ENCODE measurements at places on chromosomes 2 and 18.

GRCh38 chr2:151728804-151729414 lies 5.4 kb downstream of the NEB start:
- DNase-seq, result peak; percentile 9

GRCh38 chr2:7639476-7639875 lies 722.3 kb downstream of the RNF144A start:
- no peak for DNase-seq

DNA sequence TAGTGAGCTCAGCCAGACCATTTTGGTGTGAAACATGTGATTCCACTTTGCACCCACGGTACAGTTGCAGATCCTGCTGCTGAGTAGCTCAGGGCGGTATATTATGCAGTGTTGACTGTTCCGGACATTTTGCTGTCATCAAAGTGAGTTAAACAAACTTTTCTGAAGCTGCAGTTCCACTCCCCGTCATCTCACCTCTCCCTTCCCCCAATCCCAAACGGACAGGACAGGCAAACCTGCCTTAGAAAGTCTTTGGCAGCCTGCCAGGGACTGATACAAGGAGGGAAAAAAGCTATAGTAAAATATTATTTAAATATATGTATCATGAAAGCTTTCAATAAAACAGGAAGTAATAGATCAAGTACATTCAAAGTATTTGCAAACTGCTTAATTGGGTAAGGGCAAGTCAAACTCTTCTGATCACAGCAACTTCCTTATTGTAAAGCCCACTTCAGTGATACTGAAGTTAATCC lies 35.5 kb upstream of the SP5 start:
- DNase-seq, result peak; percentile 33

DNA sequence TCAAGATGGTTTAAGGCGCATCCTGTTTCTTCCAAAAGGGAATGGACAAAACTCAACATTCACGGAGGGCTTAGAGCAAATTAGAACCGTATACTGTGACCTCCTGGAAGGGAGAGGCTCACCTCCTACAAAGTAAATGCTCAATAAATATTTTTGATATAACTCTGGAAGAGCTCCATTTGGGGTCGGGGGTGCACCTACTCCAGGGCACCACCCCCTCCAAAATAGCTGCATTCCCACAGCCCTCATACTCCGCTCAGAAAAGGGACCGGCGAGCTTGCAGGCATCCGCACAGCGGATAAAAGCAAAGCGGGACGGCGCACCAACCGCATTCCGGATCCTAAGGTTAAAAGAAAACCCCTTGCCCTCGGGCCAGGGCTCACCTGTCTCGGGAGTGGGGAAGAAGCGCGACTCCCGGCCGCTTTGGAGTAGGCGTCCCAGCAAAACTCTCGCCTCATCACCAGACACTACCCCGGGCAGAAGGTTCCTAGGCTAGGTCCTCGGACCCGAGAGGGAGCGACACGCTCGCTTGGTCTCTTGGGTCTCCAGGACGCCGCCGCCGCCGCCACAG lies 378 bp downstream of the WDPCP start:
- DNase-seq, result no peak

DNA sequence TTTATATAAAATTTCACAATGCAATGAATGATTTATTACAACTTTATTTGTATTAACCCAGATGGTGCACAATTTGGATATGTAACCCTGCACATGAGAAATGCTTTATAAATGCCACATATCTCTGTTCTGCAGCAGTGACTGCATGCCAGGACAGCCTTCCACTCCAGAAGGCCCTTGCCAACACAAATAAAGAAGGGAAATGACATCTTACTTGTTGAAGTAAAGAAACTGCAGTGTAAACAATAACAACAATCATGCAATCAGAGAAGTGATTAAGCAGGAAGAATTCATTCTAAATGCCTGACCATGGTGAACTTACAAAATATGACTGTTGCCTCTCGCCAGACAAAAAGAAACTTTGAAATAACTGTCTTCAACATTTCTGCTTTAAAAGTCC lies 129.9 kb upstream of the CHST9 start:
- DNase-seq, result peak; percentile 82

DNA sequence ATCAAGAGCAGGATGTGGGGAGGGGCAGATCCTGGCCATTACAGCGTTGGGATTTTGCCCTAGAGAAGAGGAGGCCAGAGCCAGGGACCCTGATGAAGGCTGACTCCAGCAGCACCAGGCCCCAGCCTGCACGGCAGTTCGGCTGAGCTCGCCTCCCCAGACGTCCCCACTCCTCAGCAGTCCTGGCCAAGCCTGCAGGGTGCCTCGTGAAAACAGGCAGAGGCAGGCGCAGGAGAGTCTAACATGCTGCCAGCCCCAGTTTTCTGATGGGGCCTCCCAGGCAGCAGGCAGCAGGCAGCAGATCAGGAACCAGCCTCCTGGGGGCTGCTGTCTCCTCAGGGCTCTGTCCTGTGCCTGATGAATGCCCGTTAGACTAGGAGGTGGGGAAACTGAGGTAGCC lies 19.7 kb upstream of the GLI2 start:
- DNase-seq, result no peak

DNA sequence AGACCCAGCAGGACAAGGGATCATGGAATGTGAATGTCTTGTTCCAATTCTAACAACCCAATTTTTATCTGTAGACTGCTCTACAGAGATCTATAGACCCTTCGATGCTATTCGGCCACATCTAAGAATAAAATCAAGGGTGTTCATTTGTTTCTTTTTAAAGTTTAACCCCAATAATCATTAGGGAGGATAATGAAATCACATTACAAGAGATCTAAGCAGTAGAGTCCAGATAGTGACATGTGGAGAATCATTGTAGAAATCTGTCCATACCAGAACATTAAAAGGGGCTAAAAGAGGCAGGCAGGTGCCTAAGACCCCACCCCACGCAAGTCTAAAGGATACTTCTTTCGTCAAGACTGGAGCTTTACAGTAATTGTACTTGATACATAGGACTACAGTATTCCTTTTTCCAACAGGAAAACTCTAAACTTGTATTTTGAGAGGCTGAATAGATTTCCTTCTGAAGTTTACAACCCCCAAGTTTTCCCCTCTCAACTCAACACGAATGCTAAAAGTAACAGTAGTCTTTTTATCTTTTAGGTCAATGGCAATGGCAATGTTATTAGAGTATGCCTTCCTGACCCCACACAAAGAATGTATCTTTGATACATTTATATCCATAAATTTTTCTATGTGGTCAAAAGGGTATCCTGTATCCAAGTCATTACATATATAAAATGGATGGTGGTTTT lies 183.7 kb downstream of the TCF4 start:
- no peak for DNase-seq

- DNase-seq, result no peak
Measured at GRCh38 chr2:229087267-229087666, 183.8 kb downstream of the PID1 start.

DNA sequence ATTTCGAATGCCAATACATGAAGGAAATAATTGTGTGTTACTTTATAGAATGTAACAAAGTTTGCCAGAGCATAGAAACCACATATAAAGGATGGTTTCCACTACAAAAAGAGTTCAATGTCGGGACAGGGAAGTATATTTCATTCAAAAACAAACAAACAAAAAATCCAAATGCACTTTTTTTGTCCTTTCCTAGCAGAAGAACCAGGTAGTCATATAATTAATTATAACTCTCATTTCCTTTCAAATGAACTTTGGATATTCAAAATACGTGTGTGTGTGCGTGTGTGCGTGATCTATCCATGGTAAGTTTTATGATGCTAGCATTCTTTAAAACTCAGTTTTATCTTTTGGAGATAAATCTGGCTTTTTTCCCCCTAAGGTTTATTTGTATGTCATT lies 8.3 kb downstream of the FN1 start:
- DNase-seq, result no peak

DNA sequence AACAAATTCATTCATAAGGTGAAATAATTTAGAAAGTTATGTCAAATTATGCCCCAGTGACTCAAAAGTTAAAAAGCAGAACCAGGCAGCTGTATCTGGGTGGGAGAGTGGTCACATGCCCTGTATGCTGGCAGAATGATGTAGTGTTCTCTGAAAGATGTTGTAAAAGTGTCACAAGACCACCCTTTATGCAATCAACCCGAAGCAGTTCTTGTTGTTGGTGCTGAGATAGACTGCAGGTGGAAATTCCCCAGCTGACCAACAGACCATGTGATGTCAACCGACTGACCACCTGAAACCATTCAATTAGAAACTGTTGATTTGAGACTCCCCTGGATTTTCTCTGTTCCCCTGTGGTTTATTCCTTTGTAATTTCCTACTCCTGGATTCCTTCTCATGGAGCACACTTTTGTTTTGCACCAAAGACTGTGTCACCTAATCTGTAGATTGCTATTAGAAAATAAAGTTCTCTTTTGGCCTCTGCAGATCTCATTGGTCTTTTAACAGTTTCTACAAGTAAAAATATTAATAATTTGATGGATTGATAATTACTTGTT lies 1341.3 kb upstream of the LRRTM1 start:
- DNase-seq, result no peak

DNA sequence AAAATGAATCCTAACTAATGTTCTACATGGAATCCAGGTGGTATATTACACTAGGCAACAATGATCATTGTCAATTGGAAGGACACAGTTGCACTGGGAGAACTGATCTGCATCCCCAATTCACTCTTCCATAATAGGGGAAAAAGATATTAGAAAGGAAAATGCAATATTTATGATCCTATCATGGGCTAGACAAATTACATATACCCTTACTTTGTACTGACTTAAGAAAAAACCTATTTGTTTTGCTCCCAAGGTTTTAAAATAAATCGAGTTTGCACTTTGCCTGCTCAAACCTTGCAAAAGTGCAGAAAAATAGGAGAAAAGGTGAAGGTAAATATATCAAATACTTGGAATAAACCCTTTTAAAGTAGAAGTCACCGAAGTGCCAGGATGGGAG lies 11.0 kb upstream of the PAX3 start:
- no peak for DNase-seq

- DNase-seq, result peak; percentile 53
Measured at GRCh38 chr2:126244937-126245336, 411.0 kb upstream of the GYPC start.

DNA sequence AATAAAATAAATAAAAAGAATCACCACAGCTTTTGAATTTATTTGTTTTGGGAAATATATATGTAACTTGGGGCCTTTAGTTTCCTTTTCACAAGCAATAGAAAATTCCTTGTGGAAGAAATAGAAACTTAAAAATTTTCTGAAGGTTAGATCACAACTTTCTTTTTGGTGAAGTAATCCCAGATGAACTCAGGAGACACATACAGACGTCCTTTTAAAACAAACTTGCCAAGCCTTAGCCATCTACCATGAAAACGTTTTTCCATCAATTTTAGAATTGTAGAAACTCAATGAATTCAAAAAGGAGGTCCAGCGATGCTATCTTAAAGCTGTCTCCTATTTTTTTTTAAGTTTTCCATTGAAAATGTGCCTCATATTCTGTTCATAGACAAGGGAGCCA lies 225.6 kb downstream of the ASXL3 start:
- DNase-seq, result no peak

GRCh38 chr2:25582077-25582830 lies 91.1 kb downstream of the DTNB start:
- no peak for DNase-seq

DNA sequence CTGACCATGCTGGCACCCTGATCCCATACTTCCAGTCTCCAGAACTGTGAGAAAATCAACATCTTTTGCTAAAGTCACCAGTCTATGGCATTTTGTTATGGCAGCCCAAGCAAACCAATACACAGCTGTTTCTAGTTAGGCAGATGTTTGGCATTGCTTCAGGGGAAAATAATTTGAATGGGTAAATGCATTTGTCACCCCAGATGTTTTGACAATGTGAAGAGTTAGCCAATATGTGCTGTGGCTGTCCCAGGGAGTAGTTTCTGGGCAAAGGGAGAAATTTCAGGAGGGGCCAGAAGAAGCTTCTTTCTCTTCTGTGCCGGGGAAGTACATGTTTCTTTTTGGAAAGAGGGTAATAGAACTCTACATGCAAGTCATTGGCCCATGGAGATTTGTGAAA lies 619.0 kb downstream of the SLC4A3 start:
- DNase-seq, result no peak

DNA sequence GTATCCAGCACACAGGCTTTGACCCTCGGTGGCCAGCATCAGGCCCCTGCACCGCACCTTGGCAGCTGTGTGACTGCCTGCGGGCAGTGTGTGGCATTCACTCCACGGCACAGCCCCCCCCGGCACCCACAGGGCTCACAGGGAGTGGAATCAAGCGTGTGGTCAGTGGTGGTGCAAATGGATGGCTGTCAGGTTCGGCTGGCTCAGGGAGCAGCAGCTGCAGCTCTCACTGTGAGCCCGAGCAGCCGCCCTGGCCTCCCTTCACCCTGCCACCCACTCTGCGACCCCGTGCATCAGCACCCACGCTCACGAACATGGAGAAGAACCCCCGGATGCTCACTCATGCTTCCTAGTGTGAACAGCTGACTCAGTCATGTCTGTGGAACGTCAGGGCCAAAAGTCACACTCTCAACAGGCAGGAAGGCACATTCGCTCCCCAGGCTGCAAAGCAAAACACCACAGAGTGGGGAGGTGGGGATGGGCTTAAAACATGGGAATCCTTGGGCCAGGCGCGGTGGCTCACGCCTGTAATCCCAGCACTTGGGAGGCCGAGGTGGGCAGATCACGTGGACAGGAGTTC lies 41.5 kb upstream of the GPC1 start:
- DNase-seq, result no peak

GRCh38 chr2:108924580-108925251 lies 64.3 kb downstream of the EDAR start:
- no peak for DNase-seq

- peak; percentile 70 for DNase-seq
Measured at GRCh38 chr18:69217196-69218000, 183.3 kb upstream of the DOK6 start.

- DNase-seq, result no peak
Measured at GRCh38 chr2:230077851-230078547, 9.3 kb upstream of the SLC16A14 start.

GRCh38 chr2:232542715-232543467 lies 3.4 kb downstream of the CHRNG start:
- no peak for DNase-seq

DNA sequence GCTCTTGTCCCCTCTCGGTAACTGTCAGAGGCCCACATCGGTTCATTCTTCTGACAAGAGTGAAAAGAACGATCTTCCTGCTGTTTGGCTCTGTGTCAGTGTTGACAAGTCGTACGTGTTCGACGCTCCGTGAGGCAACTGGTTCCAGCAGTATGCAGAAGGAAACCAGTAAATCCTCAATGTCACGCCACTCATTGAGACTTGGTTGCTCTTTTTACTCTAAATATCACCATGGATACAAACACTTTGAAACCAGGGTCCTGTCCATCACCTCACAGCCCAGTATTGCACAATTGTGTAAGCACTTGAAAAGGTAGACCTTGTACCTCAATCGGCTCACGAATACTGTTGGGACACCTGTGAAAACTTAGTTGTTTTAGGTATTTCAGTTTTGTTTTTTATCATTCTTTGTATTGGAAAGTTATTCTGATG lies 136.4 kb downstream of the ZNF407 start:
- DNase-seq, result no peak
